Pons (tissue), 1 donor: ENCODE measurements at places on chromosomes 11 and 22.

- no peak for DNase-seq
Observed at GRCh38 chr11:129412494-129412893, 36.8 kb downstream of the BARX2 start.

- DNase-seq: no peak
Observed at GRCh38 chr11:74672332-74672955, 58.8 kb downstream of the CHRDL2 start.

DNA sequence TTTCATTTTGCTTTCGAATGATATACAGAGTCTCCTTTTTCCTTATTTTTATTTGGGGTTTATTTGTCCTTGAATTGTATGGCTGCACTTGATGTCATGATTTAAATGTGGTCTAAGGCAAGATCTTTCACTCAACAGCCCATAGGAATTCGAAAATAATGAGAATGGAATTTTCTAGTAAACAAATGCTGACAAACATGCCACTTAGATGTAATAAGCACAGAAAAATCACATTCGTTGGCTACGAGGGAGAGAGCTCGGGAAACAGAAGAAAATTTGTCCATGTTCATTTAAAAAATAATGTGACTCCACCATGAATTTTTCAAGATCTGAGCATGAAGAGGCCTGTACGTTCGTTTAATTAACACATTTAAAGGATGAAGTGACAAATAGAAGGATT lies 73.0 kb downstream of the BLID start:
- no peak for DNase-seq

- no peak for DNase-seq
Observed at GRCh38 chr11:130087294-130087926, 17.7 kb downstream of the APLP2 start.

DNA sequence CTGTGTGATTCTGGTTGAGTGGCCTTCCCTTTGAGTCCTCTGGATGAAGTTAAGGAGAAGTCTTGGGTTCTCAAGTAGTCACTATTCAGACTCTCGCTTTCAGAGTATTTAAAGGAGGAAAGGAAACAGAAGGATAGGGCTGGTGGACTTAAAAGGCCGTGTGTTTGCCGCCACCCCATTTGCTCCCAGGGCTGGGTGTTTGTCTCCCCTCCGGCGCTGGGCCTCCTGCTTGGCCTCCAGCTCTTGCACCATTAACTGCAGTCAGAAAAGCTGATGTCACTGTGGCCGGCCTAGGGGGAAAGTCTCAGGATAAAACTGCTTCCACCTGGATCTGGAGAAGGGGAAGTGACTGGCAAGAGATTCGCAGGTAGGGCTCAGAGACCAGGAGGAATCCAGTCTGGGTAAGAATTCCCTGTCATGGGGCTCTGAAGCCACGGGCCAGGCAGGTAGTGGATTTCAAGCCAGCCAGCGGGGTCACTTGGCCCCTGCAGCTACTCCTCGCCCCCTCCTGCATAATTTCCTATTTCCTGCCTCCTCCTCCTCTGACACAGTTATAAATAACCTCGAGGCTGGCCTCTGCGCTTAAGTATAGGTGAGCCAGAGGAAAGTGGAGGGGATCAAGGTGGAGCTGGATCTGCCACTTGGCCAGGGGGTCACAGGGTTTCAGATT lies 17.1 kb downstream of the TIMP3 start:
- DNase-seq: no peak

DNA sequence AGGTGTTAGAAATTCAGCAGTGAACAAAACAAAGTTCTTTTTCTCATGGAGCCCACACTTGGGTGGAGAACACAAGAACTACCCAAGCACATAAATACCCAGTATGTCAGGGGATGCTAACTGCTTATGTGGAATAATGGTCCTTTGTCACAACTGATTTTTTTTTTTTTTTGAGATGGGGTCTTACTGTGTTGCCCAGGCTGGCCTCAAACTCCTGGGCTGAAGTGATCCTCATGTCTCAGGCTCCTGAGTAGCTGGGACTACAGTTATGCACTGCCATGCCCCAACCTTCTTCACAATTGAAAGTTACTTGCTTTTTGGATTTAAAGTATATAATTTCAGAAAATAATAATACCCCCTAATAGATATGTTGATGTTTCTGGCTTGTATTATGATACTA lies 122.6 kb upstream of the RASSF10 start:
- no peak for DNase-seq

DNA sequence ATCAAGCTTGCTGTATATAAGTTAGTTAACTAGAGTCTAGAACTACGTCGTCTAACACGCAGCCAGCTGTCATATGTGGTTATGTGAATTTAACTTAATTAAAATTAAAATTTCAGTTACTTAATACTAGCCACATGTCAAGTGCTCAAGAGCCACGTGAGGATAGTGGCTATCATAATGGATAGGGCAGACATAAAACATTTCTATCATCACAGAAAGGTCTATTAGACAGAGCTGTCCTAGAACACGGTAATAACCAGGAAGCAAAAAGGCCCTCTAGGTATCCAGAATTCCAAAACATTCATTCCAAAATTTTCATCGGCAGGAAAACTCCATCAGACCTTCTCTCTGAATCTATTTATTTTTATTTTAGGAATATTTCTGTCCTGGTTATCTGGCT lies 123.9 kb downstream of the RBFOX2 start:
- DNase-seq: no peak

GRCh38 chr11:121257976-121258375 lies 34.6 kb upstream of the SC5D start:
- no peak for DNase-seq

GRCh38 chr11:92663539-92663938 lies 305.9 kb upstream of the MTNR1B start:
- no peak for DNase-seq

- no peak for DNase-seq
Observed at GRCh38 chr22:45977003-45977411, at the start of gene WNT7B. TSS of gene WNT7B (minus strand) at chr22:45977162. CDS start at chr22:45976754, 408 bp downstream.

GRCh38 chr22:48171271-48171691 lies 1408.8 kb downstream of the TBC1D22A start:
- no peak for DNase-seq

- DNase-seq: no peak
Observed at GRCh38 chr22:44163536-44163935, 17.2 kb upstream of the PARVG start.

DNA sequence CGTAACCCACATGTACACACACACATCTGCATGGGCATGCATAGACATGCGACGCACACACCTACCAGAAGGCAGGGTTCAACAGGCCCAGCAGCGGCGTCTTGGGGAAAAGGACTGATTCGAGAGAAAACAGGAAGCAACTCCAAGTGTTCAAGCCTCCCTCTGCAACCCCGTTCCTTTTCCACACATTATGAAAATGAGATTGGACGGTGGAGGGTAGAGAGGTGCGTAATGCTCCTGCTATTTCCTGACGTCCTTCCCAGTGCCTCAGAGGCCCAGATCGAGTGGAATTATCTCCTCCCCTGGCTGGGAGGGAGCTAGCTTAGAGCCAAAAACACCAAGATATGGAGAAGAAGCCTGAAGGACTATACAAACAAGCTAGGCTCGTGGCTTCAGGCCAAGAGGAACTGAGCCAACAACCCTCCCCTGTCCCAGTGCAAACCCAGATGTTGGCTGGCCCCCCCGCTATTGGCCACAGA lies 289.2 kb downstream of the MN1 start:
- DNase-seq: no peak

DNA sequence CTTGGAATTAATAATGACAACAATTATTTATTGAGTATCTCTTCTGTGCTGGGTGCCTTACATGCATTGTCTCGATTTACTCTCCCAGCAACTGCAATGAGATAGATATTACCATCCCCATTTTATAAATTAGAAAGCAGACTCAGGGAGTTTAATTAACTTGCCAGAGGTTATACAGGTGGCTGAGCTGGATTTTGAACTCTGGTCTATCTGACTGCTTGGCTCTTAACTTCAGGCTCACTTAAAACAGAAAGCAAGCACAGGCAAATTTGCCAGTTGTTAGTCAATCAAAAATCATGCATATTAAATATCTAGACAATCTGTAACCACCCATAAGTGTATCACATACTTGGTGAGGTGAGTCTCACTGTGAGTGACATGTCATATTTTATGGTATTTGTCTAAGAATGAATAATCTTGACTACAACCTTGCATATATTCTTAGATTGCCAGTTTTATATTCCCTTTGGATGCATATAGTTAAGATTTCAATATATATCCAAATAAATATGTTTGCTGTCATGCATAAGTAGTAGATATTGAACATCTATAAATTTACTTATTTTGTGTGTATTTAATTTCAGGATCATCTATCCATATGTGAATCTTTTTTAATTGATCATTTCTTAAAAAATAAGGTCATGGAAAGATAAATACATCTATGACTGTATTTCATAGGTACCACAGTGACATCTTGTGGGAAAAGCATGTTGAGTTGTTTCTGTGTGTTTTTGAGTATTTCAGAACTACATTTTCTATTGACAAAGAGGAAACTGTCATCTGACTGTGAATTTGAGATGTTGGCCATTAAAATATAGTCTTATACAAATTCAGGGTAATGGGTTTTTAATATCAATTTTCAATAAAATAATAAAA lies 112.0 kb upstream of the ARHGAP42 start:
- DNase-seq: peak; percentile 47

DNA sequence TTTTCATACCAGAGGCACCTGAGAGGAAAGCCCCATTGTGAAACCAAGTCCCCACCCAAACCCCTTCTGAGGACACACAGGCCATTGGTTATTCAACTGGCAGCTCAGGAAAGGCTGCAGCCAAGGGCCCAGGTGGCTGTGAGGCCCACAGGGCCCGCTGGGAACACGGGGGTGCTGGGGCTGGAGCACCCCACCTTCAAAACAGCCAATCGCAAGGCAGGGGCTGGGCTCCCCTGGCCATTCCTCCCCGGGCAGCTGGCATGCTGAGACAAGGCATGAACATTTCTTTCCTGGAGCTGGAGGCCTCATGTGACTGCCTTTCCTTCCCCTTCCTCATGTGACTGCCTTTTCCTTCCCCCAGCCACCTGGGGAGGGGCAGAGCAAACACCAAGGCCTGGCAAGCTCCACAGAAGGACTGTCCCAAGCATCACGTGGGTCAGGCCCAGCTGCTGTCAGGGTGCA lies 76.9 kb downstream of the PIWIL3 start:
- DNase-seq: peak; percentile 28
